ENCODE measurements at places on chromosomes 13 and 19. TPM values are rescaled to one million over a fixed set of nuclear protein-coding genes. Genes with fewer than 3 reads are reported as not detected.

WDR62 gene
- total RNA-seq, result 19.8 TPM

AKAP11 gene
- total RNA-seq, result 37.5 TPM

GSX1 gene
- total RNA-seq, result not detected

LIM2 gene
- total RNA-seq, result 2.6 TPM

FXYD1 gene
- total RNA-seq, result 1.9 TPM

ZNF729 gene
- total RNA-seq, result not detected

DNA sequence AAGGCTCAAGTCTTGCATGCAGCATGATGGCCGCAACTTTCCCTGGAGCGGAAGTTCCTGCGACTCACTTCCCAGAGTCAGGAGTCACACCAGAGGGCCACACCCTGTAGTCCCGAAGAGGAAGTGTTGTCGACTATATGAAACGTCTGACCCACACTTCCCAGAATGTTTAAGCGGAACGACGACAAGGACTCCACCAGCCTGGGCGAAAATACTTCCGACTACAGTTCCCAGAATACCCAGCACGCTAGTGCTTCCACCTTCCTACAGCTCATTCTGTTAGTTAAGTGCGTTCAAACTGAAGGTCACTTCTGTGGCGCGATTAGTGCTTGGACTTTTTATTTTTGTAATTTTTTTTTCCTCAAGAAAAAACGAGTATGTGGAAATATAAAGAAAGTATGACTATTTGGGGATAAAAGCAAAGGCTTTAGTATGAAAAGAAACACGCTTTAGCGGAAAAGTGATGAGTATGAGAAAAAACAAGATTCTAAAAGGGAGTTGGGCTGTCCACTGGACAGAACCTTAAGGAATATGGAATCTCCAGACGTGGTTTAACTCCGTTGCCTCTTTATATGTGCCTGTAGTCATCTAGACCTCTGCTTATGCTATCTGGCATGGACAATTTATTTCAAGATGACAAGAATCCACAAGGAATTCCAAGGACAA is 15.5 kb upstream of the ZNF112 start:
- no peaks in the 10 kb centered on the region for H3K4me1 ChIP-seq
- peaks cover 5% of the 10 kb centered on the region for H3K36me3 ChIP-seq
- H3K4me3 ChIP-seq, result no peak overlapping the region
- no peaks in the 10 kb centered on the region for H3K27me3 ChIP-seq
- DNase-seq, result no peak

DNA sequence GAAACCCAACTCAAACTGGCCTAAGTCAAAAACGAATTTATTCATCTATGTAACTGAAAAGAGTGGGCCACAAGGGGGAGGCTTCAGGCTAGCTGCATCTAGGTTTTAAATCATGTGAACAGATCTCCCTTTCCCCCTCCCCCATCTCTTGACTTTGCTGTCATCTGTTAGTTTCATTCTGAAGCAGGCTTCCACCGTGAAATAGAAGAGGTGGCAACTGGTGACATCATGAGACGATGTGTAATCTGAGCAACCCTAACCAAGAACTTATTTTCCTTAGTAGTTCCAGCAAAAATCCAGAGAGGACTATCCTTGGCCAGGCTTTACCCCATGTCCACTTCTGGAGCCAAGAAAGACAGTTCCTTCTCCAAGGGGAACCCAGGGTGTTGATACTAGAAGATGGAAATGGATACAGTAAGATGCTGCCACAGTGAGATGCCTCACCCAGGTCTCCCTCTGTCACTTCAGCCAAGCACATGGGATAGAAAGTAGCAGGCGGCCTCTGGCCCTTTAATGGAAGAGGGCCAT is 9.4 kb downstream of the SAMD4B start:
- peaks cover 38% of the 10 kb centered on the region for H3K36me3 ChIP-seq
- peak; percentile 81 for DNase-seq
- no peak overlapping the region for H3K4me3 ChIP-seq
- H3K27me3 ChIP-seq, result no peaks in the 10 kb centered on the region
- peak overlapping the region; percentile 87 for H3K27ac ChIP-seq
- H3K4me1 ChIP-seq, result peaks cover 43% of the 10 kb centered on the region

DNA sequence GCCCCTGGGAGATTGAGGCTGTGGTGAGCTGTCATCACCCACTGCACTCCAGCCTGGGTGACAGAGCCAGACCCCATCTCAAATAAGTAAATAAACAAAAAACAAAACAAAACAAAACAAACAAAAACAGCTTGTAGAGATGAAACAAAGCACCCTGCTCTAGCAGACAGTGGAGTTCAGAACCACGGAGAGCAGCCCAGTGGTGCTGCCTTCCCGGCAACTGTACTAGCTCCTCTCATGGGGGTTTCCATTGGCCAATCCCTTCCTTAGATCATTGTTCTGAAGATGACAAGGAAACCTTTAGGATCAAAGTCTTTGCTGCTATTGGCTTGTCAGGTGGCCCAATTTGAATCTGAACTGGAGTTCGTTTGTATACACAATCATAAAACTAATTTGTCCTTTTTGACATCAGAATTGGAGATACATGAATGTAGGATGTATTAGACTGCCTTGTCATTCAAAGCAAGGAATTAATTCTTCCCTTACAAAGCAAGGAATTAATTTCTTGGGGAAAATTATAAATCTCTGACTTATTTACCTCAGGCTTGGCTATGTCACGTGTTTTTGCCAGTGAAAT is 19.7 kb upstream of the SYCN start:
- peak; percentile 48 for DNase-seq
- peaks cover 14% of the 10 kb centered on the region for H3K27me3 ChIP-seq
- H3K4me3 ChIP-seq, result no peak overlapping the region
- H3K36me3 ChIP-seq, result no peaks in the 10 kb centered on the region

DNA sequence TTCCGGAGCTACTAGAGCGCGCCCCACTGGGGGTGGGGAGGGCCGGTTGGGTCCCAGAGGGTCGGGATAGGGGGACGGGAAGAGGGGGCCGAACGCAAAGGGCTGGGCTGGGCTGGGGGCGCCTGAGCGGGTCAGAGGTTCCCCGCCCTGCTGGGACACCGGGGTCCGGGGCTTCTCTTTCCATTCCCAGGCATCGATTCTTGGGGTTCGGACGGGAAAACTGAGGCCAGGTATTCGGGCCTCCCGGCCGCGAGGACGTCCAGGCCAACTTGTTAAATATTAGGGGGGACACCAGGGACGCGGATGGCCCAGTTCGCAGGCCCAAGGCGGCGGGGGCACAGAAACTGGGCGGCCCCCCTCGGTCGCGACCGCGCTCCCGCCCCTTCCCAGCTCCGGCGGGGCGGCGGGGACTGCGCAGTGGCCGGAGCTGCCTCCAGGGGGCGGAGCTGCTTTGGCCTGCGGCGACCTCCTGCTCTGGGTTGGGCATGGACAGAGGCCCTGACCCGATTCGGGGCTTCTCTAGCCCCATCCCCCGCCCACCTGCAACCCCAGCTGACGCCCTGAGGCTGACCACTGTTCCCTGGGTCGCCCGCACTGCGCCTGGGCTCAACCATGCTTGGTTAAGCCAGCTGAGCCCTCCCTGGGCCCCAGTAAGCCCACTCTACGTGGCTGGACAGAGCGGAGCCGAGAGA is 1.2 kb upstream of the KLF16 start:
- H3K36me3 ChIP-seq, result peaks cover 14% of the 10 kb centered on the region
- peak; percentile 70 for DNase-seq
- H3K4me1 ChIP-seq, result peaks cover 28% of the 10 kb centered on the region
- H3K4me3 ChIP-seq, result peak overlapping the region; percentile 76
- no peaks in the 10 kb centered on the region for H3K27me3 ChIP-seq

- H3K36me3 ChIP-seq, result peaks cover 50% of the 10 kb centered on the region
- no peak for DNase-seq
- no peaks in the 10 kb centered on the region for H3K27me3 ChIP-seq
- H3K4me3 ChIP-seq, result no peak overlapping the region
- no peaks in the 10 kb centered on the region for H3K4me1 ChIP-seq
These were observed 18.1 kb downstream of the ESD start for GRCh38 chr13:46778890-46779289.

GRCh38 chr19:46426035-46426505 is 2.7 kb downstream of the PNMA8C start:
- H3K27ac ChIP-seq, result no peak overlapping the region
- peaks cover 32% of the 10 kb centered on the region for H3K4me1 ChIP-seq
- peak overlapping the region; percentile 56 for H3K4me3 ChIP-seq
- H3K27me3 ChIP-seq, result peaks cover 66% of the 10 kb centered on the region
- no peaks in the 10 kb centered on the region for H3K36me3 ChIP-seq
- no peak for DNase-seq

GRCh38 chr13:111082240-111082639 is 32.9 kb upstream of the ARHGEF7 start:
- H3K27me3 ChIP-seq, result no peaks in the 10 kb centered on the region
- H3K36me3 ChIP-seq, result no peaks in the 10 kb centered on the region
- H3K27ac ChIP-seq, result no peak overlapping the region
- no peak for DNase-seq
- no peak overlapping the region for H3K4me3 ChIP-seq

GRCh38 chr13:92460479-92460878 is 766.1 kb upstream of the GPC6 start:
- no peak for DNase-seq
- no peaks in the 10 kb centered on the region for H3K36me3 ChIP-seq
- no peaks in the 10 kb centered on the region for H3K27me3 ChIP-seq
- H3K27ac ChIP-seq, result no peak overlapping the region
- no peaks in the 10 kb centered on the region for H3K4me1 ChIP-seq
- H3K4me3 ChIP-seq, result no peak overlapping the region

DNA sequence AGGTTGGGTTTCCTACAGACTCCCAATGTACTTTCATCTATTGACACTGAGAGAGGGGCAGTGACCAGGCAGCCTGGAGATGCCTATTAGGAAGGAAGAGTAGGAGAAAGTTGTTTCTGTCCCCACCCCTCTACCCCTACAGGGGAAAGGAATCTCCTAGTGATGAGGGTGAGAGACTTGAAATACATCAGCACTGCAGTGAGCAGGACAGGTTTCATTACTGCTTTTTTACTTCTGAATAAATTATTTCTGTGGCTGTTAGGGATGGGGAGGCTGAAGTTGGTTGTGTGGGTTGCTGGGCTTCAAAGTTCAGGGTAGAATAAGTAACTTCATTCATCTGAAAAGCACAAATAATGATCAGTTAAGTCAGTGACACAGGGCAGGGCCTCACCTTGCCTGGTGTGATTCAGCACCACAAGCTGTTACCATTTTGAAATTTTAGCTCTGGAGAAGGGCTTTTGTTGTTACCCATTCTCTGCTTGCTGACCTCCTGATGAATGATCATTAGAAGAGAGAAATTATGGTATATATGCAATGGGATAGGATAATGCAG is 19.3 kb downstream of the CEACAM1 start:
- peaks cover 2% of the 10 kb centered on the region for H3K36me3 ChIP-seq
- no peak overlapping the region for H3K27ac ChIP-seq
- H3K27me3 ChIP-seq, result no peaks in the 10 kb centered on the region
- H3K4me3 ChIP-seq, result no peak overlapping the region
- H3K4me1 ChIP-seq, result peaks cover 37% of the 10 kb centered on the region
- peak; percentile 22 for DNase-seq

- no peaks in the 10 kb centered on the region for H3K4me1 ChIP-seq
- H3K4me3 ChIP-seq, result no peak overlapping the region
- no peaks in the 10 kb centered on the region for H3K27me3 ChIP-seq
- no peak overlapping the region for H3K27ac ChIP-seq
- DNase-seq, result no peak
- H3K36me3 ChIP-seq, result no peaks in the 10 kb centered on the region
These were observed 143.8 kb downstream of the PTPRS start for GRCh38 chr19:5196832-5197231.

- no peak overlapping the region for H3K4me3 ChIP-seq
- no peak for DNase-seq
- peaks cover 35% of the 10 kb centered on the region for H3K4me1 ChIP-seq
- no peaks in the 10 kb centered on the region for H3K27me3 ChIP-seq
These were observed 1.6 kb upstream of the CFAP97D2 start for GRCh38 chr13:114177245-114178010.

DNA sequence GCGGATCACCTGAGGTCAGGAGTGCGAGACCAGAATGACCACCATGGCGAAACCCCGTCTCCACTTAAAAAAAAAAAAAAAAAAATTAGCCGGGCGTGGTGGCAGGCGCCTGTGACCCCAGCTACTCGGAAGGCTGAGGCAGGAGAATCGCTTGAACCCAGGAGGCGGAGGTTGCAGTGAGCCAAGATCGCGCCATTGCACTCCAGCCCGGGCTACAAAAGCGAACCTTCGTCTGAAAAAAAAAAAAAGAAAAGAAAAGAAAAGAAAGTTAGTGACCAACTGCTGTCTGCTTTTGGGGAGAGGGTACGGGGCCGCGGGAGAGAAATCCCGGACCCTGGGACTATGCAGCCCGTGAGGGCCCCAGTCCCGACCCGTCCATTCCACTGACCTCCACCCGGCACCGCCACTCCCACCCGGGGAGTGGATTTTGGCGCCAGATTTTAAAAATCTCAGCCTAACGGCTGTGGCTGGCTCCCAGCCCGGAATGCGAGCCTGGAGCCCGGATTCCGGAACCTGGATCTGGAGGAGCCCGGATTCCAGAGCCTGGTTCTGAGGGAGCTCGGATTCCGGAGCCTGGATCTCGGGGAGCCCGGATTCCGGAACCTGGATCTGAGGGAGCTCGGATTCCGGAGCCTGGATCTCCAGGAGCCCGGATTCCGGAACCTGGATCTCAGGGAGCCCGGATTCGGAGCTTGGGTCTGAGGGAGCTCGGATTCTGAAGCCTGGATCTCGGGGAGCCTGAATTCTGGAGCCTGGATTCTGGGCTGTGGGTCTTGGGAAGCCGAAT is 6.1 kb upstream of the LMNB2 start:
- peak overlapping the region; percentile 61 for H3K27ac ChIP-seq
- H3K36me3 ChIP-seq, result no peaks in the 10 kb centered on the region
- no peaks in the 10 kb centered on the region for H3K27me3 ChIP-seq
- no peak for DNase-seq

GRCh38 chr19:15320116-15320515 is 12.2 kb downstream of the BRD4 start:
- peak overlapping the region; percentile 63 for H3K27ac ChIP-seq
- H3K4me1 ChIP-seq, result peaks cover 86% of the 10 kb centered on the region
- no peak for DNase-seq

GRCh38 chr13:112793545-112794445 is 104.0 kb downstream of the ATP11A start:
- no peak for DNase-seq
- H3K27ac ChIP-seq, result no peak overlapping the region
- peaks cover 21% of the 10 kb centered on the region for H3K36me3 ChIP-seq
- H3K27me3 ChIP-seq, result no peaks in the 10 kb centered on the region
- no peak overlapping the region for H3K4me3 ChIP-seq

- peaks cover 20% of the 10 kb centered on the region for H3K4me1 ChIP-seq
- no peak overlapping the region for H3K27ac ChIP-seq
- H3K36me3 ChIP-seq, result peaks cover 5% of the 10 kb centered on the region
These were observed 3.0 kb upstream of the RASL11A start for GRCh38 chr13:27267596-27267995.

- H3K27ac ChIP-seq, result no peak overlapping the region
- H3K4me3 ChIP-seq, result no peak overlapping the region
- DNase-seq, result peak; percentile 9
- H3K36me3 ChIP-seq, result no peaks in the 10 kb centered on the region
- peaks cover 16% of the 10 kb centered on the region for H3K27me3 ChIP-seq
These were observed 44.8 kb downstream of the C13orf42 start for GRCh38 chr13:51066091-51066831.

- no peak for DNase-seq
- H3K4me3 ChIP-seq, result no peak overlapping the region
- no peak overlapping the region for H3K27ac ChIP-seq
- peaks cover 2% of the 10 kb centered on the region for H3K27me3 ChIP-seq
- no peaks in the 10 kb centered on the region for H3K36me3 ChIP-seq
These were observed 48.1 kb downstream of the F2RL3 start for GRCh38 chr19:16936901-16937300.

GRCh38 chr13:94711561-94712286 is 621 bp downstream of the SOX21 start:
- H3K4me3 ChIP-seq, result peak overlapping the region; percentile 48
- H3K36me3 ChIP-seq, result no peaks in the 10 kb centered on the region
- H3K4me1 ChIP-seq, result peaks cover 27% of the 10 kb centered on the region
- H3K27me3 ChIP-seq, result peaks cover 68% of the 10 kb centered on the region

GRCh38 chr13:100872761-100873160 is 198.2 kb upstream of the TMTC4 start:
- no peak overlapping the region for H3K27ac ChIP-seq
- H3K4me1 ChIP-seq, result peaks cover 12% of the 10 kb centered on the region
- no peak for DNase-seq
- peaks cover 21% of the 10 kb centered on the region for H3K27me3 ChIP-seq
- H3K36me3 ChIP-seq, result no peaks in the 10 kb centered on the region

Measured in activated CD8-positive, alpha-beta T cell treated with anti-CD3 and anti-CD28 coated beads for 36 hours (primary cell).